Activated CD4-positive, alpha-beta T cell treated with anti-CD3 and anti-CD28 coated beads for 36 hours (primary cell): ENCODE measurements at places on chromosomes 2 and 18. TPM values are rescaled to one million over a fixed set of nuclear protein-coding genes. Genes with fewer than 3 reads are reported as not detected.

The PSTPIP2 gene
- total RNA-seq = 11.5 TPM

The ARHGAP25 gene
- total RNA-seq = 73.2 TPM

The MSTN gene
- not detected for total RNA-seq

The ARMC9 gene
- total RNA-seq = 2.5 TPM

The RGPD3 gene
- total RNA-seq = 0.05 TPM

The RESP18 gene
- not detected for total RNA-seq

The BARD1 gene
- total RNA-seq = 30.7 TPM

The GCG gene
- total RNA-seq = not detected

The ELAC1 gene
- total RNA-seq = 4.7 TPM

The HMSD gene
- total RNA-seq = 26.7 TPM

The SKOR2 gene
- 0.14 TPM for total RNA-seq

The OTOS gene
- not detected for total RNA-seq

The USP40 gene
- total RNA-seq = 12.0 TPM

The CD207 gene
- total RNA-seq = not detected

The GREB1 gene
- total RNA-seq = 0.57 TPM

The CLEC4F gene
- total RNA-seq = not detected

The EGR4 gene
- 0.41 TPM for total RNA-seq

The ING5 gene
- total RNA-seq = 39.7 TPM

The PRSS56 gene
- total RNA-seq = not detected

The FEV gene
- not detected for total RNA-seq

The NAT8 gene
- total RNA-seq = not detected

The DSEL gene
- total RNA-seq = 0.09 TPM

The ZNF804A gene
- total RNA-seq = not detected
